Activated CD4-positive, alpha-beta T cell treated with anti-CD3 and anti-CD28 coated beads for 24 hours (primary cell): ENCODE measurements at places on chromosomes 5 and 9.

- peak; percentile 78 for DNase-seq
These were observed 1.7 kb downstream of the PPARGC1B start for GRCh38 chr5:149731617-149732323.

- no peak for DNase-seq
These were observed 29.0 kb downstream of the MTMR12 start for GRCh38 chr5:32283539-32284377.

DNA sequence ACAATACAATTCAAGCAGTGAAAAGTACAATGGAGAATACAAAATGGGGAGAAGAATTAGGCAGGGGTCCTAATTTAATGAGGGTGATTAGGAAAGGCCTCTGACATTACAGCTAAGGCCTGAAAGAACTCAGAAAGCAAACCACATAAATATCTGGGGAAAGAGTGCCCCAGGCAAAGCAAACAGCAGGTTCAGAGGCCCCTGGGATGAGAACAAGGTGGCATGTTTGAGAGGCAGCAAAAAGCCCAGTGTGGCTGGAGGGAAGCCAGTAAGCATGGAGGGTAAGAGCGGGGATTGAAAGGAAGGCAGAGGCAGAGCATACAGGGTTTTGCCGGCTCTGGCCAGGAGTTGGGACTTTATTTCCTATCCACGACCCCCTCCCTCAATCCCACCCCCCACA is 33.4 kb upstream of the VDAC1 start:
- no peak for DNase-seq

- no peak for DNase-seq
These were observed 182.1 kb upstream of the PTGER4 start for GRCh38 chr5:40497573-40497972.

GRCh38 chr5:132225165-132226032 is 2.3 kb downstream of the P4HA2 start:
- peak; percentile 28 for DNase-seq

DNA sequence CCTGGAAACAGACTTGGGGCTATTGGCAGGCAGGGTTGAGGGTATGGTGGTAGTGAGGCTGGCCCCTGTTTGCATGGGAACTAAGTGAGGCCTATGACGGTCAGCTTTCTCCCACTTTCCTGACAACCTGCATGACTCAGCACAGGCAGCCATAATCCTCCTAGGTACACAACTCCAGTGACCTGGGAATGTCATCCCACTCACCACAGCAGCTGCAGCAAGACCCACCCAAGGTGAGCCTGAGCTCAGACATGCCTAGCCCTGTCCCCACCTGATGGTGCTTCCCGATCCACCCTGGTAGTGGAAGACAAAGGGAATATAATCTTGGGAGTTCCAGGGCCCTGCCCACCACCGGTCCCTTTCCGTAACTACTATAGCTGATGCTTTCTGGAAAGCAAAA is 178.7 kb downstream of the NDUFS4 start:
- no peak for DNase-seq

DNA sequence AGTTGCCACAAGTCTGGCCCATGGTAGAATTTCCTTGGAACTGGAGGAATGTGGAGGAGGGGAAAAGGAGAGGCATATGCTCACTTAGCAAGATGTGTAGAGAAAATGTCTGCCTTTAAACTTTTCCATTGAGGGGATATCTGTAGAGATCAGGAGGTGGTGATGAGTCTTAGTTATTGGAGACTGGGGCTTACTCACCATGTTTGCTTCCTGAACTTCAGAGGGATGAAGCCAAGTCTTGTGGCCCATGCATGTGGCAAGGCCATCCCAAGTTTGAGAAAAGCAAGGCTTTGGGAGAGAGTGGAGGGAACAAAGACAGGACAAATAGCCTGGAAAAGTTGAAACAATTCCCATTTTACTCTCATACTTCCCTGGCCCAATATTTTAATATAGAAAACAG is 124.5 kb downstream of the GDNF start:
- no peak for DNase-seq

- DNase-seq = no peak
These were observed 85.7 kb upstream of the VCAN start for GRCh38 chr5:83385812-83386211.

GRCh38 chr5:61401726-61402125 is 69.7 kb downstream of the ZSWIM6 start:
- DNase-seq = no peak

DNA sequence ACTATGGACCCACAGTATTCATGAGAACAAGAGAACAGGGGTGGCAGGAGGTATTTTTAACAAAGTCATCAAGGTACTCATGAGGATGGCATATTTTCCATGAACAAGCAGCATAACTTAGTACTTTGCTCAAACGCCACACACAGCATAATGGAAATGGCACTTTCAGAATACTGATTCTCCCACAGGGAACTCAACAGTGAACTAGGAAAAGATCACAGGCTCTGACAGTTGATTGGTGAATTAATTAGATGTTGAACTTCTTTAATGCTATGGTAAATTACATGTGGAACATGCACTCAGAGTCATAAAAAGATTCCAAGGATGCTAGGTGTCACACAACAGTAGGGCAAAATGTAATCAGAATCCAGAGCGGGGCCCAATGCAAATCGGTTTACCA is 1088.6 kb upstream of the C9orf72 start:
- DNase-seq = no peak

DNA sequence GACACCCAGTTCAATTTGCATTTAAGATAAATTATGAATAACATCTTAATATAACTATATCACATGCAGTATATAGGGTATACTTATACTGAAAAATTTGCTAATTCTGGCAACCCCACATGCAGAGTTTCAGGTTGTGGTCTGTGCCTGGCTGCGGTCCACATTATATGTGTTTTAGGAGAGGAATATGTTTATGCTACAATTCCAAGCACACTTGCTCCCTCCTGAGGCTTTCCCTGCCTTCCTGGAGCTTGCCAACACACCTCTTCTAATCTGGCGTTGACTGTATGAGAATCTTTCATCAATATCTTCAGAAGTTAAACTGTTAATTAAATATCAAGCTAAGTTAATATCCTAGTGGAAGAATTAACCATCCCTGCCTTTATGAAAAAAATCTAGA is 45.2 kb downstream of the SEMA5A start:
- no peak for DNase-seq

GRCh38 chr5:74586856-74587255 is 53.7 kb downstream of the ENC1 start:
- no peak for DNase-seq

DNA sequence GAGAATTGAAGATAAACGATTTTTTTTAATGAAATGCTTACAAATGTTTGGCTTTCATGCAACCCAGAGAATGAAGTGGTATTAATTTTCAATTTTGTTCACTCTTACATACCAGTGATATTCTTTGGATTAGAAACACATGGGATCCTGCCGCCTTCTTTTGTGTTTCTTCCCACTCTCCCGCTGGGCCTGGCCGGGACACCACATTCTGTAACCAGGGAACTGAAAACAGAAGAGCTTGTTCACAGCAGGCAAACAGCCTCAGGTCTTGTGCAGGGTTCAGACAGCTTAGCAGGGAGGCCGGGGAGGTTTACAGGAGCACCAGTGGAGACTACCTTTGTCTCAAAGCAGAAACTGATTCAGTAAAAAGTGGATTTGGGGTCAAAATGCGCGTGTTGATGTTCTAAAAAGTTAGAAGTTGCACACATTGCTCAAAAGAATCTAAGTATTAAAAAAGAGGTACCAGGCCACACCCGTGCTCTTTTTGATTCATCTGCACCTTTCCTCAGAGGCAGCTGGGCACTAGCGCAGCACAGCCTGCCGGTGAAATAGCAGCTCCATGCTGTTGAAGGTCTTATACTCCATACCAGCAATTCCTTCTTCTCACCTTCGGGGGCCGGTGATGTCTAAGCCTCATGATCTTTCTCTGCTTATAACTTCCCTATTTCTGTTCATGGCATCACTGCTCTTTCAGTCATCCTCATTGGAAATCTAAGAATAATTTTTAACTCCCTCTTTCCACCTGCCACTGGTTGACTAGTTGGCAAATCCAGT is 67.1 kb downstream of the GRAMD2B start:
- DNase-seq = no peak

GRCh38 chr9:3526165-3526996 is 580 bp upstream of the RFX3 start:
- DNase-seq = peak; percentile 75

- DNase-seq = no peak
These were observed 60.5 kb upstream of the GAS1 start for GRCh38 chr9:87007711-87008366.

DNA sequence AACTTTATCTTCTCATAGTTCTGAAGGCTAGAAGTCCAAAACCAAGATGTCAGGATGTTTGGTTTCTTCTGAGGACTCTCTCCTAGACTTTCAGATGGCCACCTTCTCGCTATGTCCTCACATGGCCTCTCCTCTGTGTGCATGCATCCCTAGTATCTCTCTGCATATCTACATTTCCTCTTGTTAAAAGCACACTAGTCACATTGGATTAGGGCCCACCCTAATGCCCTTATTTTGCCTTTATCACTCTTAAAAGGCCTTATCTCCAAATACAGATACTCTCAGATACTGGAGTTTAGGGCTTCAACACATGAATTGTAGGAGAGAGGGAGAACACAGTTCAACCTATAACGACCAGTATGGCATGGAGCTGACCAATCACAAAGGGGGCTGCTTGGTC is 151.7 kb downstream of the PRELID2 start:
- no peak for DNase-seq

GRCh38 chr9:126474206-126474765 is 139.4 kb upstream of the LMX1B start:
- DNase-seq = no peak

GRCh38 chr5:50727149-50727496 is 60.7 kb downstream of the PARP8 start:
- no peak for DNase-seq

- no peak for DNase-seq
These were observed 8.8 kb downstream of the BBLN start for GRCh38 chr9:128168731-128169308.

DNA sequence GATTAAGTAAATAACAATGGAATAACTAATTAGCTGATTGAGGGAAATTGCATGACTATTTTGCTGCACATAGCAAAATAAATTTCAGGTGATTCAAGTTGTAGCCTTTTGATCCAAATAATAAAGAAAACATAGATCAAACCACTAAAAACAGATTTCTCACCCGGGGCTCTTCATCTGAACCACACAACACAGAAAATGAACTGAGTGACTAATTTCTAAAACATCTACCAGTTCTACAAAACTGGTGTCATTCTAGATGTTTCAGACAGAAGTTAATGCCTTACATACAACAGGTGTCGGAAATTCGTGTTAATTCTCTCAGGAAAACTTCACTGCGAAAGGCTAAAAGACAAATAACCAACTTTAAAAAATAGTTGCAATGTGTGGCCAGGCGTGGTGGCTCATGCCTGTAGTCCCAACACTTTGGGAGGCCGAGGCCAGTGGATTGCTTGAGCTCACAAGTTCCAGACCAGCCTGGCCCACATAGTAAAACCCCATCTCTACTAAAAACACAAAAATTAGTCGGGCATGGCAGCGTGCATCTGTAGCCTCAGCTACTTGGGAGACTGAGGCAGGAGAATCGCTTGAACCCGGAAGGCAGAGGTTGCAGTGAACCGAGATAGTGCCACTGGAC is 6.9 kb downstream of the PROP1 start:
- no peak for DNase-seq

DNA sequence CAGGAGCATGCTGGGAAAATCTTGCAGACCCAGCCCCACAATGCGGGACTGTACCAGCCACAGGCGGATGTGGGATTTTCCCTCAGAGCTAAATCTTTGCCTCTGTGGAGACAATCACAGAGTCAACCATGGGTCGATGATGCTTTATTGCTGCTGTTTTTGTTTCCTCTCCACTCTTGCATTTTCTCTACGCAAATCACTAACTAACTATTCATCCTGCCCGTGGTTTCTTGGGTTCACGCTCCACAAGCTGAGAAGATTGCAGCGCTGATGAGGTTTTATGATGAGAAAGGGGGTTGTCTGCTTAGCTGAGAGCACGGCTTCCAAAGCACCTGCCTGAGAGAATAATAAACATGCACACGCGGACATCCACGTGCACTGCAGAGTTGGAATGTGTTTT is 500.2 kb upstream of the ADAMTS16 start:
- DNase-seq = no peak

DNA sequence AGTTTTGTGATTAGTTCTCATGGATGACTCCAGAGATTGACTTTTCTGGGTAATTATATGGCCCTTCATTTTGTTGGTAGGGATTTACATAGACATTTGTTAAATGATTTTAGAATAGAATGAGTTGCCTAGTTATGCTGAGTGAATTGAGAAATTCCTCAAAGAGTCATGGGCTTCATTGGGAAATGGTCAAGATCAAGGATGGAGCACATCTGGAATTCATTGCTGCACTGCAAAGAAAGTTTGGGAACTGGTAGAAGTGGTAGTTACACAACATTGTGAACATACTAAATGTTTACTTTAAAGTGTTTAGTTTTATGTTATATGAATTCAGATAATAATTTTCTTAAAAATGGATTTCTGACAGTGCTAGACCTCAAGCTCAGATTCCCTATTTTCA is 46.5 kb downstream of the PIP5K1B start:
- DNase-seq = no peak

- no peak for DNase-seq
These were observed 14.8 kb upstream of the FAM174A start for GRCh38 chr5:100520348-100520747.

- no peak for DNase-seq
These were observed 677 bp upstream of the DYNC2I2 start for GRCh38 chr9:128657344-128657704.

- no peak for DNase-seq
These were observed 389.2 kb downstream of the MAT2B start for GRCh38 chr5:163894645-163895044.

- DNase-seq = no peak
These were observed 328.2 kb upstream of the GRAMD2B start for GRCh38 chr5:126094991-126095390.

GRCh38 chr5:51669095-51669494 is 285.8 kb downstream of the ISL1 start:
- DNase-seq = no peak

DNA sequence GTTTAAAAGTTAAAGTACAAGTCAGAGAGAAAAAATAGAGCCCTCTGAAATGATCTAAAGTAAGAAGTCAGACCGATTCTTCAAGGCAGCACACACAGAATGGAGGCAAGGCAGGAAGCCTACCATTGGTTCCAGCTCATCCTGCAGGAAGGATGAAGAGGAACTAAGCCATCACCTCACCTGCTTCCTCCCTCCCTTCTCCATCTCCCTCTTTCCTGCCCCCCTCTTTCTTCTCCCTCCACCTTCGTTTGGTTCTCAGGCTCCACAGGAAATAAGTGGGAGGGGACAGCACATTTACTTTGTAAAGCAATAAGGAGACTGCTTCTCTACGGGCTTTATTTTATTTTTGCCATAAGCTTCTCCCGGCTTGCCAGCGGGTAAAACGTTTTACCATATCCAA is 213.4 kb downstream of the TRIM32 start:
- no peak for DNase-seq

DNA sequence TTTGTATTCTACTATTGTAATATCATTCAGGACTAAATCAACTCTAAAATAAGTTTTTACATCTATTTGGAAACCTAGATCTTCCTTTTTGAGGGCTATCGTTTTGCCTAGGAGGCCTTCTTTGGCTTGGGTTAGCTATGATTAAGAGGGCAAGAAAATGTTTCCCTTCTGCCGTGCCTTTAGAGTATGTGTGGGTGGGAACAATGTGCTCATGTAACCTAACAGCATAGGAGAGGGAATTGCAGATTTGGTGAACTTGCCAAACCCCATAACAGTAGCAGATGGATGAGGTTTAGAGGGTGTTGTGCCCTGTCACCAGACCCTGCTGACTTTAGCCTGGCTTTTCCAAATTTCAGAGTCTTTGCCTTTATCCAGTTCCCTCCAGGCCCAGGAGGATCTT is 339.0 kb downstream of the ADGRV1 start:
- DNase-seq = no peak
